ENCODE measurements at places on chromosomes 7 and 10. TPM values are rescaled to one million over a fixed set of nuclear protein-coding genes. Genes with fewer than 3 reads are reported as not detected.

The PKD1L1 gene
- 0.36 TPM for total RNA-seq

DNA sequence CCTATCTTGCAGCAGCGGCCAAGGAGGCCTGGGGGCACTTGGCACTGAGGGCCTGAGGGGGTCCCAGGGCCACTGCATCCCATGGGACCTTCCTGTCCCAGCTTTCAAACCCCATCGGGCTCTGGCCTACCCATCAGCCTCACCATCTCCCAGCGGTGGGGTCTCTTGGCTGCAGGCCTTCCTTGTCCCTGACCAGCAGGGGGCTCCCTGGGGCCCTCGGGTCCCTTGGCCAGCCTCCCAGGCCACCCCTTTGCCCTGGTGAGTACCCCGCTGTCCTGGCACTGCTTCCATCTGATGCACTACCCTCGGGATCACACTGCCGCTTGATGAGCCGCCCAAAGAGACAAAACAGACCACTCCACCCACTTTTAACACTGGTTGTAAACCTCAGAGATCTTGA, 43.5 kb downstream of the YKT6 start:
- no peak for ATAC-seq

DNA sequence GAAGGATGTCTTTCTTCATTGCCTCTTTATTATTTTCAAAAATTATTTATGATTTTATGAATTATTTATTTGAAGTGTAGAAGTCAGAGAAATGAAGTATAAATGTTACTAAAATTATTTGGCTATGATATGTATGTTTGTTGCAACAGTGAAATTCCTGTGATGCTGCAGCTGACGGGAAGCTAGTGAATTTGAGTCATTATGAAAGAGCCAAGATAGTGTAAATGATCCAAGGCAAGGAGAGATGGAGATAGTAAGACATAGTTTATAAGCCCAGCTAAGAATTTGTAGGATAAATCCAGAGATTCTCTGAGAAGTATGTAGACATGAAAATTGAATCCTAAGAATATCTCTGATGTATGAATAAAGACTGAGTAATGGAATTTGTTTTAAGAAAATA, 30.8 kb downstream of the CASD1 start:
- ATAC-seq: no peak

DNA sequence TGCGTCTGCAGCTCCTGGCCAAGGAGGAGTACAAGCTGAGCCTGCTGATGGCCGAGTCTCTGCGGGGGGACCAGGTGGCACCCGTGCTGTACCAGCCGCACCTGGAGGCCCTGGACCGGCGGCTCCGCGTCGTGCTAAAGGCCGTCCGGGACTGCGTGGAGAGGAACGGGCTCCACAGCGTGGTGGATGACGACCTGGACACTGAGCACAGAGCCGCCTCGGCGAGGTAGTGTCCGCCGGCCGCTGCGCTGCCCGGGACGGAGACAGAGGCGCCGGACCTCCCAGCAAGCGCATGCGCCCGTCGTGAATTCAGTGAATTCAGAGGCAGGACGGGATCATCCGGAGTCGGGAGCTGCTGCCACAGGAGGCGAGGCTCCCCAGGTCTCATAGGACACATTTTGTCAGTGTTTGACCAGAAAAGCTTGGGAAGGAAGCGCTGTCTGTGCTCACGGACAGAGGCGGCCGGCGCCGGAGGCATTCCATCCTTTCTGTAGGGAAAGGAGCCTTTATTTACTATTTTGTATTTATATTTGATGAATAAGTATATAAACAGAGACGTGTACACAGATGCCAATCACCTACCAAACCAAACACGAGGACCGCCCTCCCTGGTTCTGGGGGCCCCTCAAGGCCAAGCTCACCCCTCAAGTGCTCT, 30.1 kb upstream of the FOXL3 start:
- ATAC-seq: no peak

GRCh38 chr10:23472181-23472580, 33.3 kb downstream of the OTUD1 start:
- no peak for ATAC-seq

DNA sequence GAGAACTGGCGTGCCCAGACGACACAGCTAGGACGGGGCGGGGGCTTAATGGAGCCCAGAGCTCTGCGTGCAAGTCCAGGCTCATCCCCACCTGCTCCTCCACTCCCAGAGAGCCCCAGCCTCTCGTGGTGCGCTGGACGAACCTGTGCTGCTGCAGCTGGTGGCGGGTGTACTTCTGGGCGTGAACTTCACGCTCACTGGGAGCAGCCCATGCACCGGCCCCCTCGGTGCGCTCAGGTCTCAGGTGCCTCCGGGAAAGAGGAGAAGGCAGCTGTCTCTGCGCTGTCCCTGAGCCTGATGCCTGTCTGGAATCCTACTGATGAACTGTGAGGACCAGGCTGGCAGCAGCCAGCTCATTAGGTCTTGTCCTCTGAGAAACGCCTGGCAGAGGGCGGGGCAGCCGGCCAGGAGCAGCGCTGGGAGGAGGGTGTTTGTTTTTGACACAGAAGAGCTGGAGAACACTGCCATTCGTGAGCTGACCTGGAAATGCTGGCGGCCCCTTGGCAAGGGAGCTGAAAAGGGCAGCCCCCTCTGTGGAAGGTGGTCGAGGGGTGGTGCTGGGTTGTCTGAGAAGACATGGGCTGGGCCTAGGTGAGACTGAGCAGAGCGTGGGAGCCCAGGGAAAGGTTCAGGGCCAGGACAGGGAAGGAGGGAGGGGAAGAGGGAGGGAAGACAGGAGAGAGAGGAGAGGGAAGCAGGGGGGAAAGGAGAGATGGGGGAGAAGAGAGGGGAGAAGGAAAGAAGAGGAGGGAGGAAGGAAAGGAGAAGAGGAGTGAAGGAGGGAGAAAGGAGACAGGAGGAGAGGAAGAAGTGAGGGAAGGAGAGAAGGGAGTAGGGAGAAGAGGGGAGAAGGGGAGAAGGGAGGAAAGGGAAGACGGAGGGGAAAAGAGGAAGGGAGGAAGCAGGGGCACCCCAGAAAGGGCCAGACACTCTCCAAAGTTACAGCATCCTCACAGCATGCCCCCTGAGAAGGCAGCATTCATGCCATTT, 53.5 kb upstream of the TNS3 start:
- peak; percentile 91 for ATAC-seq

DNA sequence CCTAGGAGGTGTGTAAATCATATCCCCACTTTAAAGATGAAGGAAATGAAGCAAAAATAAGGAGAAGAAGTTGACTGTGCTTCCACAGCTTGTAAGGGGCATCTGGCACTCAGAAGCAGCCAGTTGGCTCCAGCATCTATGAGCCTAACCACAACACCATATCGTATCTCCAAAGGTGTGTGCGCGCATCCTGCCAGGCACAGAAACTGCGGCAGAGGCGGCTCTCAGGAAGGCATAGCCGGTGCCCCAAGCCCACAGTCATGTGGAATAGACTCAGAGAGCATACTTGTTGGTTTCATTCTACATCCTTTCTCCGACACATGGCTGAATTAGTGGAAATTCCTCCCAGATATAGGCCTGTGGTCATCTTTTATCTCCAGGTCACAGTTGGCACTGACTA, 423.9 kb downstream of the CALN1 start:
- ATAC-seq: no peak

DNA sequence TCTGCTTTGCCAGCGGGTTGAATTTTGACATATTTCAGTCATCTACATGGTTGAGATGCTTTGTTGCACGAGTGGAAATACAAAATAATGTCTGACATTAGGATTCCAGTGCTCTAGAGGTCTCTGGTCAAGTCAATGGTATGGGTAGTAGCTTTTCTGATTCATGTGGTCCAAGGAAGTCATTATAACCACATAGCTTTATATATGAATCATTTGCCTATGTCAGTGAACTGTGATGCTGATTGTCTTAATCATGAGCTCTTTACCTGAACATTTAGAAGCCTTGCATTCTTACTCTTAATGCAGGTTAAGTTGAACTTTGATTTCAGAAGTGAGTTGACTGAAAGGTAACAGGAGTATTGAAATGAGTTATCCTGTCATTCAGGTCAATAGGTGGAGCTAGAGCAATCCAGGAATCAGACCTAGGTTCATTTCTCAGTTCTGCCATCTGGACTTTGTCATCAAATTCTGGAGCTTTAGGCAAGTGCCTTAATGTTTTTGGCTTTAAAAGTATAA, 3.3 kb downstream of the MAPK8 start:
- peak; percentile 15 for ATAC-seq

DNA sequence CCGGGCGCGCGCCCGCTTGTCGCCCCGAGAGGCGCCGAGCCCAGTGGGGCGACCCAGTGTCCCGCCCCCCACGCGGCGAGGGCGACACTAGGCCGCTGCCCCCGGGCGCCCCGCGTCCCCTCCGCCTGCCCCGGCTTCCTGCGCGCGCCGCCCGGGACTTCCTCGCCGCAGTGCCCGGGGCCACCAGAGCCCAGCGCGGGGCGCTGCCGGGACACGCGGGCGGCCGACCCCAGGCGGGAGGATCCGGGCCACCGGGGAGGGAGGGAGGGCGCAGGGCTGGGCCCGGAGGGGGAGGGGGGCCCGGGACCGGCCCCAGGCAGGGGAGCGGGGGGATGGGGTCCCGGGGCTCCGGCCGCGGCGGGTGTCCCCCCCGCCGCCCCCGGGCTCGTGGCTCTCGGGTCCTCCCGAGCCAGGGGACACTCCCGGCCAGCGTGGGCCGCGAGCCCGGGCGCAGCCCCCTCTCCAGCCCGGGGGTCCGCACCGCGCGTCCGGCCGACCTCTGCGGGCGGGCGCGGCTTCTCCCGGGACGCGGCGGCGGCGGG, 435 bp upstream of the PWWP2B start:
- peak; percentile 52 for ATAC-seq

DNA sequence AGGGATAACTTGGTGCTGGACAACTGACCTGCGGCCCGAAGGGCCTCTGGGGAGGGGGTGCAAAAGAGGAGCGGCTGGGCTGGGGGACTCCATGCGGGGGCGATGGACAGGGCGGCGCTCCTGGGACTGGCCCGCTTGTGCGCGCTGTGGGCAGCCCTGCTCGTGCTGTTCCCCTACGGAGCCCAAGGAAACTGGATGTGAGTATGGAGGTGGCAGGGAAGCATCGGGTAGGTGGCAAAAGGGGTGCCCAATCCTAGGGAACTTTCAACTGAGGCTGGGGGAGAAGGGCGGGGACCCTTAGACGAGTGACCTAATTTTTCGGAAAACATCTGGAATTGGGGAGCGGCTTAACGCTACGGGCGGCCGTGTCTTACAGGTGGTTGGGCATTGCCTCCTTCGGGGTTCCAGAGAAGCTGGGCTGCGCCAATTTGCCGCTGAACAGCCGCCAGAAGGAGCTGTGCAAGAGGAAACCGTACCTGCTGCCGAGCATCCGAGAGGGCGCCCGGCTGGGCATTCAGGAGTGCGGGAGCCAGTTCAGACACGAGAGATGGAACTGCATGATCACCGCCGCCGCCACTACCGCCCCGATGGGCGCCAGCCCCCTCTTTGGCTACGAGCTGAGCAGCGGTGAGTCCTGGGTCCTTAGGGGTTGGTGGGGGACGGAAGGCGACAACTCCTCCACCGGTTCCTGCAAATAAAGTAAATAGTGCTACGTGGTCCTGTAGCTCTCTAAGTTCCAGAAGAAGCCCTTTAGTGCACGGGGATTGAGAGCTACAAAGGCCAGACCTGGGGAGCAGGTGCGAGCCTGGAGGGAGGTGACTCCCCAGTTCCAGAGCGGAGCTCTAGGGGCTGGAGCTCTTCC, 622 bp downstream of the WNT16 start:
- ATAC-seq: peak; percentile 62

The XRCC2 gene
- 2.3 TPM for total RNA-seq

DNA sequence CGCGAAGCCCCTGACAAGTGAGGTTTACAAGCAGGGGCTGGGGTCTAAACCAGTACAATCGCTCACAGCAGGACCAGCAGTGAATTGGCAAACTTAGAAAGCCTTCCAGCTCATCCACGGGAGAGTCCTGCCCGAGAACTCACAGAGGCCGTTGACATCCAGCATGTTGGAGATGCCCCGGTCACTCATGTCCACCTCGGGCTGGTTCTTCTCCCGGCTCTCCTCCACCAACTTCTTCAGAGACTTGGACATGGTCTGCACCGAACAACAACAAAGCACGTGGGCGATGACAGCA, 447 bp downstream of the RSU1 start:
- ATAC-seq: no peak

The TFPI2 gene
- 0.24 TPM for total RNA-seq

The STK17A gene
- total RNA-seq: 14.4 TPM

GRCh38 chr7:108002726-108003598, at the start of gene LAMB1:
Gene LAMB1 (minus strand): TSS chr7:108003161. CDS start chr7:108002885, 276 bp downstream.
- ATAC-seq: peak; percentile 51

DNA sequence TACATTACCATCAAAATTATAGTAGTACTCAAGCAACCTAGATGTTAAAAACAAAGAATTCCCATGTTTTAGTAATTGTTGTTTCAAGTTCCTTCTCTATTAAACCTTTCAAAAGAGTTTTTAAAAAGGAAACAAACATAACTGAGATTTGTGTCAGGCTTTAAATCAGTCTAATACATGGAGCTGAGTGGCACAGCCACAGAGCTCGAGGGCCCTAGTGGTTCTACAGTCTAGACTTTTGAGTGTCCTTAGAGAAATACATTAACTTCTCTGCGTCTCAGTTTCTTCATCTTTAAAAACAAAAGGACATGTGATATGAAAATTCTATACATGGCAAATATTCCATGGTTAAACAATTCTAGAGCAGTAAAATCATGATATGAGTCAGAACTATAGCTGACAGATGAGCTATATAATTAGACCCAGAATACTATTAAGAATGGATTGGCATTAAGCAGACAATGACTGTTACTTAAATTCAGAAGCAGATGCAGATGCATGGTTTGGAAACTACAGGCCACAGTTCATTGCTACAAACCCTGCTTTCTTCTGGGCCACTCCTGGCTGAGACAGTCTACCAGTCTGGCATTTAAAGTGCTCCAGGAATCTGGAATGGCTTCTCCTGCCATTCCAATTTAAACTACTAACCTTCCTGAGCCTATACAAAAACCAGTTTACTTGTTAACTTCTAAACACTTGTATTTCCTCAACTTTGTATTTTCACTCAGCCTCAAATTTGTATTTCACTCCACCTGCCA, 77.4 kb downstream of the EPC1 start:
- no peak for ATAC-seq

DNA sequence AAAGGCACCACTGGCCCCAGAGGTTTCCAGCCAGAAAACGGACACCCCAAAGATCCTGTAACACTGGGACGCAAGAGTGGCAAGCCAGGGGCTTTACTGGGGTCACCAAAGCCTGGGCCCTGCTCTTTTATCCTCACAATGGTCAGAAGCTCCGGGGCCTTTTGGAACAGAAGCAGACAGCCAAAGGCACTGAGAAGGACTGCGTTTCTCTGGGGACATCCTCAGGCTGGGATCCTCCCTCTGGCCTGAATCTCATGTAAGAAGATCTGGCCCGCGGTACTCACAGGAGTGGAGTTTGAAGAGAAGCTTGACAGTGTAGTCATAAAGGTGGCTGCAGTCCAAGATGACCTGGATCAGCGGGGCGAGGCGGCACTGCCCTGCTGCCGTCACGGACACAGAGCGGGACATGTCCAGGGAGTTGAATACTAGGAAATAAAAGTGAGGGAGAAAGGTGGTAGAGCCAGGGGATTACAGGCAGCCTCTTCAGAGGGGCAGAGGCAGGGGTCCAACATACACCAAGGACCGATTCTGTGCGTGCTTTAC, 81.4 kb downstream of the SPDYE5 start:
- ATAC-seq: peak; percentile 79

DNA sequence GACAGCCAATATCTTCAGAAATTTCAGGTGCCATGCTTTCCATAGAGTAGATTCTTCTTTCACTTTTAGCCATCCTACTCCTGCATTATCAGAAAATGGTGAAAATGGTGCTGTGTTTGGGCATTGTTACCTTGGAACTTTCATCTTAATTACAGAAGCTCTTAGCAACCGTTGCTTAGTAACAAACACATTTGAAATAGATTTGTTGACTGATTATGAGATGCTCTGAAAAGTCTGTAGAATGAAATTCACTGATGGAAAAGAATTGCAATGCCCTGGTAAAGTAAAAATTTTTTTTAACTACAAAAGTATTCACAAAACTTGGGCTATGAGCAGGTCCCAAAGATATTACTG, 249.3 kb upstream of the NEBL start:
- no peak for ATAC-seq

Data from esophagus mucosa (tissue), 1 donor.